Stimulated activated CD8-positive, alpha-beta memory T cell treated with anti-CD3 and anti-CD28 coated beads, Interleukin-15, amount 100 ng/mL, for 4 hours (primary cell): ENCODE measurements at places on chromosomes 11 and 22.

DNA sequence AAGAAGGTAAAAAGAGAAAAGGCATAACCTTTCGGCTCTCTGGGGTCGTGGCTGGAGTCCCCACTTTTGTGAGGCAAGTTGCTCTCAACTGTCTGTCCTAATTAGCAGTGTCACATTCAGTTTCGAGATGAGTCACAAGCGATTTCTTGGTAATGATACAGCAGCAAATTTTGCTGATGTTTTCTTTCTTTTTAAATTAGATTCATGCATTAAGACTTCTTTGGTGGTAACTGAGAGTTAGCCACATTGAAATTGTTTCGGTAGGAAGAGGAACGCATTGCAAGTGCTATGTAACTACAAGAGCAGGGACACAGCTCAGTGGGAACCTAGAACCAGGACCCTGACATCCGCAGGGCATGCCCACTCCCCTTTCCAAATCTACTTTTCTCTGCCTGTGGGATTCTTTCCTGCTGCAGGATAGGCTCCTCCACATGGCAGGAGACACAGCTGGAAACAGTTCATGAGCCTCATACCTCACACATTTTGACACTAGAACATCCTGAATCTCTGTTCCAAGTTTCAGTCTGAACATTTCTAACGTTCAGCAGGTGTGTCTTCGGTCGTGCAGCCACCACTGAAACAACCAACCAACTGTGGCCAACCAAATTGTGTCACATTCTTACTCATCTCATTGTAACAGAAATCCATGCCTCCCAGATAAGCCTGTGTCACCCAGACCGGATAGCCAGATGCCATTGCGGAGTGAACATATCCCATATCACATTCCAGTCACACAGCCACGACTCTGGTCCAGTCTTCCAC lies 987.6 kb downstream of the NTM start:
- no peak for DNase-seq

DNA sequence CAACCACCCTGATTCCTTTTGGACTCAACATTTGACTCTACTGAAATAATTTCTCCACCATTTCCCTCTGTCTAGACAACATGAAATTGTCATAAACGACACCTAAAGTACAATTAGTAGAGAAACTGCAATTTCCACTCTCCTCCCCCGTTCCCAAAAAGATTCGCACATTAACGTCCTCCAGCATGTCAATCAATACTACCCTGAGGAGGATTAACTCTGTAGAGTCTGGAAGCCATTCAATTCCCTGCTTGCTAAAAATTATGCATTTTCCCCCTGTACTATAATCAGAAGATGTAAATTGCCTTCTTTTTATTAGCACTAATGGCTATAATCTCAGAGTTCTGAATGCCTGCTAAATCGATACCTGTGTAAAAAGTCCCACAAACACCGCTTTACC lies 70.5 kb downstream of the AMBRA1 start:
- no peak for DNase-seq

- DNase-seq: no peak
Measured at GRCh38 chr11:86623736-86624135, 48.7 kb downstream of the ME3 start.

- DNase-seq: no peak
Measured at GRCh38 chr11:62430425-62430824, 11.6 kb downstream of the SCGB1A1 start.

GRCh38 chr11:13052130-13052571 lies 43.0 kb downstream of the RASSF10 start:
- no peak for DNase-seq

DNA sequence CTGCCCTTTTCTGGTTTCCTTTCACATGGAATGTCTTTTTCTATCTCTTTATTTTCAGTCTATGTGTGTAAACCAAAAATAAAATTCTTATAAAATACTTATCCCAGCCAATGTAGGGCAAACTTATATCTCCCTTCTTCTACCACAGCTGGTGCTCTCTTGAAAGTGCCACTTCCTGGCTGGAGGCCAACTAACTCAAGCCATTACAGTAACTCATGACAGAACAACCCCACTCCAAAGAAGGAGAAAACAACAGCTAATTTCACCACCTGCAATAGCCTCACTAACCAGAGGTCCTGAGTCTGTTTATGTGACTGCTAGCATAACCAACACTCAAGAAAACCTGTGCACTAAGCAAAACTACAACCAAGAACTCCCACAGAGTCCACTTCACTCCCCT lies 74.9 kb upstream of the DBX1 start:
- no peak for DNase-seq

- no peak for DNase-seq
Measured at GRCh38 chr11:100769165-100769564, 82.1 kb downstream of the ARHGAP42 start.

DNA sequence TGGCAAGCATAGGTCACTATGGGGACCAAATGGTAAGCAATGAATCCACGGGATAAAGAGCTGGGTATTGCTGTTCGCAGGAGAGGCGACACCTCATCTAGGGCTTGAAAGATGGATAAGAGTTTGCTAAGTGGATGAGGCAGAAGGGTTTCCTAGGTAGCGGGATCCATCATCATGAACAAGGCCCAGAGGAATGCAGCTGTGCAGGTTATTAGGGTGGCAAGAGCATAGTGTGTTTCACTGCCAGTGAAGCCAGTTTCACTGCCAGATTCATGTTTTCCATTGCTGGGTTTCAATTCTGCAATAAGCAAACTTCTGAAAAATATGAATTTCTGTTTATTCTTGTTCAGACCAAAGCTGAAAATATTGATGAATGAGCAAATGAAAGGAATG lies 27.2 kb downstream of the WEE1 start:
- DNase-seq: no peak

GRCh38 chr11:93784935-93785360 lies 866 bp downstream of the MED17 start:
- DNase-seq: no peak

DNA sequence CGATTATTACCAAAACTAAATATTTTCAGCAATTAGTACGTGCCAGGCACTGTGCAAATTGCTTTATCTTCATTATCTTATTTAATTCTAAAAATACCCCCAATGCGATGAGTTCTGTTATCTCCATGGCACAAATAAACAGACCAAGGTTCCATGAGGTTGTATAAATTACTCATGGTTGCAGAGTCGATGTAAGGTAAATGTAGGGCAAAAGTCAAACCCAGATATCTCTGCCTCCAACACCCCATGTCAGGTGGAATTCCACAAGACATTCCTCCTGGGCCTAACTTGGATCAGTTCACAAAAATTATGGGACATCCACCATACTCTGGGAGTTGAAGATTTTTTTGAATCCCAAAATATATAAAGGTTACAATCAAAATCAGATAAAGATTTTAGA lies 43.7 kb downstream of the ISX start:
- no peak for DNase-seq
